ENCODE measurements at places on chromosomes 1 and 21.

GRCh38 chr21:7917729-7918128, 2603.7 kb upstream of the TPTE start:
- no peak for DNase-seq

- DNase-seq = no peak
These were observed 162.5 kb upstream of the B3GALT2 start for GRCh38 chr1:193348769-193349535.

DNA sequence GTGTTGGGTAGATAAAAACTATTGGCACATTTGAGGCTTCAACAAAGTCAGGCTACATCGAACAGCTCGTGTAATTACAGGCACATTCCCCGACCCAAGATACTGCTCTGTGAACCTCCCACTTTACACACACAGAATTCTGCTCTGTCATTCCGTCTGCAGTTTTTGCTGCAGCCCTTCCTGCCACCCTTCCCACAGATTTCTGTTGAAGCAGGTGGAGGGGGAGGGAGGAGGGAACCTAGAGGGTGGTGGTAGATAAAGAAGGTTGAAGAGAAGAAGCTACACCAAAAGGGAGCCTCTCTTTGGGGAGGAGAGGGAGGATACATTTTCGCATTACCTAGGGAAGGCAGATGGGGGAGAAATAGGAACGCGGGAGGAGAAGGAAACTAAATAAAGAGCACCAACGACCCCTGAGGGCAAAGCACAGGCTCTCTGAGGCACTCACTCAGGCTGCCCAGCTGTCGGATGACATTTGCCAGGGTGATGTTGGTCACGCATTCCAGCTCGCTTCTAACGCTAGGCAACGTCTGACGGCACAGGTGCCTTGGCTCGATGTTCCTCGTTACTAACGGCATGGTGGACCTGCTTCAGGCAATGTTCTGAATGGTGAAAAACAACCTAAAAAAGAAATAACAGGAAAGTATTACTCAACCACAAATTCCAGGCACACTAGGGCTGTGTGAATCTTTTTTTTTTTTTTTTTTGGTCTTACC, 36.0 kb downstream of the GPR3 start:
- DNase-seq = no peak

- DNase-seq = no peak
These were observed 51.7 kb downstream of the TLCD4 start for GRCh38 chr1:95168761-95169351.

- no peak for DNase-seq
These were observed 18.8 kb upstream of the TMEM125 start for GRCh38 chr1:43251024-43251423.

DNA sequence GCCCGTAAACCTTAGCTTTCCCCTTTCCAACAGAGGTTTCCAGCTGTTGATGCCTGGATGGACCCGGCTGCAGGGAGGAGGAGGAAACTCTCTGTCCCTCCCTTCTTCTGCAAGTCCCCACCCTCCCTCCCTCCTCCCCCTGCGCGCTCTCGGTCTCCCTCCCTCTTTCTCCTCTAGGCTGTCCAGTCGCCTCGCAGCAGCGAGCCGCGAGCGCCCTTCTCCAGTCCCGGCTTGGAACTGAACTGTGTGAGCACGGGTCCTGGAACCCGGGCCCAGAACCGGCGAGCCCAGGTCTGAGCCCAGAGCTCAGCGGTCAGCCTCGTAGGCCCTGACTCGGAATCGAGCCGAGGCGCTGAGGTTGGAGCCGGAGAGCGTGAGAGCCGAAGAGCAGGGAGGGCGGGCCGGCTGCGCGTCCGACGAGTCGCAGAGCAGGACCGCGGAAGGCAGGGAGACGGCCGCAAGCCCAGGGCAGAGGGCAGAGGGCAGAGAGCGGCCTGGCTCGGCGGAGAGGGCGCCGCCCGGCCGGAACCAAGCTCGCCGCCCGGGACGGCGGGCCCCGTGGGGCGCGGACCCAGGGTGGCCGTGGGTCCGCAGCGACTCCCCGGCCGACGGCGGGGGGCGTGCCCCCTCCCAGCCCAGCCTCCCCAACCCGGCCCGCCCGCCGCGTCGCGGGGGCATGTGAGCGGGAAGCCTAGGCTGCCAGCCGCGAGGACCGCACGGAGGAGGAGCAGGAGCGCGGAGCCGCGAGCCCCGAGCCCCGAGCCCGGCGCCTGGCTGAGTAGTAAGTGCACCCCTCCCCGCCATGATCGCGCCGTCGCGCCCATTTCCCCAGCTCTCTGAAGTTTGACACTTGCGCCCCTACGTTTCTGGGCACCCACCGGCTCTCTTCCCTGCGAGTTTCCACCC, at the start of gene SOX13:
TSS of gene SOX13 (plus strand) at position 185 of the 906 bp plus-strand sequence. CDS start 39,801 bp downstream, outside the sequence.
- DNase-seq = peak; percentile 96

DNA sequence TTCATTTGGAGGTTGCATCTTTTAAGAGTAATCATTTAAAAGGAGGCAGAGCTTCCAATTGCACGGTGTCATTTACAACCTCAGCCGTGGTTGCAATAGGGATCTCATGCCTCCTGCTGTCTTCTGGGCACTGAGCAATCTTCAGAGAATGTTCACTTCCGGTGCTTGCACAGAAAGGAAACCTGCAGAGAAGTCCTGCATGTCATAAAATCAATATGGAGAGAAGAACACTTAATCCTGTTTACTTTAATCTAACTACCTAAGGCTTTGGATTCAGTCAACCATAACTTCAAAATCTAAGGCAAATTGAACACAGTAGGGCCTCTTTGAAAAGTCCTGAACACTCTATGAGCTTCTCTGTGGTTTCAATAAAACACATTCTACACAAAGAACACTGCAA, 11.3 kb upstream of the MAP10 start:
- peak; percentile 79 for DNase-seq

DNA sequence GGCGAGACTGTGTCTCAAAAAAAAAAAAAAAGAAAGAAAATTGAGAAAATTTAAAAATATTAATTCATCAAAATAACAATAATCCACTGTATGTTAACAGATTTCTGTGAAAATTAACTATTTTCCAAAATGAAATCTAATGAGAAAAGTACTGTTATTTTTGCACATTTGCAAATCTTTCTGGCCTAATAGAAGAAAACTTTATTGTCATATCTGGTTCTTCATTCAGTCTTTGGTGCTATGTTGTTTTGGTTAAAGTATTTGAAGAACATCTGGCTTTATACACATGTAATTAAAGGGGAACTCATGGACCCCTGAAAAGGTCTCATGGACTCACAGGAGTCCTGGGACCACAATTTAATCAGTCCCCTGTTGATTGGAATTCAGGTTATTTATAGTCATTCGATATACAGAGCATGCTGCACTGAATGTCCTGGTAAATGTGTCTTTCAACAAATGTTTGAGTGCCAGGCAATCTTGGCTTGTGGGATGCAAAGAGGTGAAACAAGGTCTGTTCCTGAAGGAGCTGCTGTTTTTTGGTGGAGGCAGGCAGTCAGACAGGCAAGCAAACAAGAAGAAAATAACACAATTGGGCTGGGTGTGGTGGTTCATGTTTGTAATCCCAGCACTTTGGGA, 9.0 kb downstream of the AK4 start:
- no peak for DNase-seq

DNA sequence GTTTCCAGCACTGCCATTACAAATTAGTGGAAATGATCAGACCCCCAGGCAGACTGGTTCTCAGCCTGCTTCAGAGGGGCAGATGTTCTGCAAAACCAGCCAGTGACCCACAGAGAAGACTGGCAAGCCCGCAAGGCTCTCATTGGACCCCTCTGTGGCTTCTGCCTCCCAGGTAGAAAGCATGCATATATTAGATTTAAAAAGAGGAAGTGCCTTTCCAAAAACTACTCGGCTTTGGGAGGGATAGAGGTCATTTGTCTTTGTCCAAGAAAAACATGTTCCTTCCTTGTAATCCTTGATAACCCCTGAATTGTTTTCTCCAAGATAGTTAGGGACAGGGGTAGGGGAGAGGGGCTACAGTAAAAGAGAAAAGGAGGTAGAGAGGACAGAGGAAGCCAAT, 11.8 kb downstream of the HIVEP3 start:
- no peak for DNase-seq

- DNase-seq = peak; percentile 60
These were observed 670 bp downstream of the CLSTN1 start for GRCh38 chr1:9822897-9823692.

DNA sequence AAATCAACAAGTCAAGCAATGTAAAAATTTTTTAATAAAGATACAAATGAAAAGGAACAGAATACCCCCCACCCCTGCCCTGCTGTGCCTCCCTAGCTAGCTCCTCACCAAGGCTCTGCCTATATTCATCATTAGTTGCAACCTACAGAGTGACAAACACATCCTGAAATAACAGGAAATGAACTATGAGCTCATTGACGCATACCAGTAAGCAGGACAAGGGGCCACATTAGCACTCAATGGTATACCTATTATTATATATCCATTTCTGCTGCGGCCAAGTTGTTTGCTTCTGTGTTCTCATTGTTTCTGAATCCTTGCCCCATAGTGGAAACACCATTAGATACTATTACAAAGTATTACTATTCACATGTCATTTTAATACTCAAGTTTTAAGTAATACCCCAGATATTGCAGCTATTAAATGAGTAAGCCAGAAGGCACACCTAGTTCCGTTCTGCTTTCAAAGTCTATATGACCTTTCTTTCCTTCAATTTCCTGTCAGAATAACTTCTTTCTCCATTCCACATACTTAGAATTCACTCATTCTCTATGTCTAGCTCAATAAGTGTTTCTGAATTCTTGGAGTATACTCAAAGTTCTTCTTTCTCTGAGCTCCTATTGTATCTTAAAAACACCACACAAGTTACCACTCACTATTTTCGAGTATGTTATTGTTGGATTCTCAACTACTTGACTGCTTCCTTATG, 1214.9 kb downstream of the PLA2G4A start:
- peak; percentile 5 for DNase-seq

DNA sequence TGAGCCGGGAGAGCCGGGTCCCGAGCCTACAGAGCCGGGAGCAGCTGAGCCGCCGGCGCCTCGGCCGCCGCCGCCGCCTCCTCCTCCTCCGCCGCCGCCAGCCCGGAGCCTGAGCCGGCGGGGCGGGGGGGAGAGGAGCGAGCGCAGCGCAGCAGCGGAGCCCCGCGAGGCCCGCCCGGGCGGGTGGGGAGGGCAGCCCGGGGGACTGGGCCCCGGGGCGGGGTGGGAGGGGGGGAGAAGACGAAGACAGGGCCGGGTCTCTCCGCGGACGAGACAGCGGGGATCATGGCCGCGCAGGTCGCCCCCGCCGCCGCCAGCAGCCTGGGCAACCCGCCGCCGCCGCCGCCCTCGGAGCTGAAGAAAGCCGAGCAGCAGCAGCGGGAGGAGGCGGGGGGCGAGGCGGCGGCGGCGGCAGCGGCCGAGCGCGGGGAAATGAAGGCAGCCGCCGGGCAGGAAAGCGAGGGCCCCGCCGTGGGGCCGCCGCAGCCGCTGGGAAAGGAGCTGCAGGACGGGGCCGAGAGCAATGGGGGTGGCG, 371 bp downstream of the ARID1A start:
- peak; percentile 83 for DNase-seq

DNA sequence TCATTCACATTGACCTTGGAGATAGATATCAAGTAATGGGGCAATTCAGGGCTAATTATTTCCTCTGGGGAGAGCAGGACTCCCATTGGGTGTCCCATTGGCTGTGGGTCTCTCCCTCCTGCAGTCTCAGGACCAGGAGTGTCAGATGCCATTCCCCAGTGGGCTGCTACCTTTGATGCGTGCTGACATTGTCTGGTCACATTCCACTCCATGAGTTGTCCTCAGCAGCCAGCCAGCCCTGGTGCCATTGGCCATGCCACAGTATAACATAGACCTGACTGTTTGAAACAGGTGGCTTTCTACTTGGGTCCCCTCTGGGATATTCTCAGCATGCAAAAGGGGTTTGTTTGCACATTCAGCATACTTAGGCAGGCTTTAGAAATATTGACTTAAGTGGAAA, 118.5 kb downstream of the MRPS6 start:
- no peak for DNase-seq

DNA sequence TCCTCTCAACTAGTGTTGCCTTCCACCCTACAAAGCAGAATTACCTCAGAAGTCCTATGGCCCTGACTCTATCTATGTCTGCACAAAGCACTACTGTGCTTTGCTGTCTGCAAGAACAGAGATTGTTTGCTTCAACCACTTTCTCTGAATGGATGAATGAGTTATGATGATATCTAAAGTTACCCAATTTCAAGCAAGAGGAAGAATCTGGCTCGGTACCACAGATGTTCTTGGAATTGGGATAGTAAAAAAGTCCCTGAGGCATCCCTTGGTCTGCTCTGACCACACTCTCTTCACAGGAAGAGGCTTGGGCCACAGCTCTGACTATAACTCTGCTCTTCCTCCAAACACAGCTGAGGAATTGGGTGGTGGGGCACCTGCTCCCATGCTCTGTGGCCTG, 31.2 kb downstream of the MTARC1 start:
- no peak for DNase-seq

DNA sequence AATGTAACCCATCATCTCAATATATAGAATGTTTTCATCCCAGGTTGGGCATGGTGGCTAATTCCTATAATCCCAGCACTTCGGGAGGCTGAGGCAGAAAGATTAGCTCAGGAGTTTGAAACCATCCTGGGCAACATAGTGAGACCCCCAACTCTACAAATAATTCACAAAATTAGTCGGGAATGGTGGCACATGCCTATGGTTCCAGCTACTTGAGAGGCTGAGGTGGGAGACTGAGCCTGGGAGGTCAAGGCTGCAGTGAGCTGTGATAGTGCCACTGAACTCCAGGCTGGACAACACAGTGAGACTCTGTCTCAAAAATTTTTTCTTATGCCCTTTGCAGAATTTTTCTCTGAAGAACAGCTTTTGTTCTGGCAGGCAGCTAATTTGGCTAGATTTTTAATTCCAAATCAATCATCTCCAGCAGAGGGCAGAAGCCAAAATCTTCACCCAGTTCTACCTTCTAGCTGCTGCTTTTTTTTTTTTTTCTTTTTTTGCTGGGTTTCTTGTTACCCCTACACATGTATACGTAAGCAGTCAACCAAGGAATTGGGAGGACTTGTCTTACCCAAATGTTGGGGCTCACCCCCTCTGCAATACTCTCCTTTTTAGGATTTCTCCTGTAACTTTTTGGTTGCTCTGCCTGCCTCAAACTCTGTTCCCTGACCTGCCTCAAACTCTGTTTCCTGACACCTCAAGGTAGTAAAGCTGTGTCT, 2.7 kb upstream of the RAD54L start:
- peak; percentile 68 for DNase-seq

GRCh38 chr1:63624911-63625310, 31.7 kb downstream of the PGM1 start:
- no peak for DNase-seq

DNA sequence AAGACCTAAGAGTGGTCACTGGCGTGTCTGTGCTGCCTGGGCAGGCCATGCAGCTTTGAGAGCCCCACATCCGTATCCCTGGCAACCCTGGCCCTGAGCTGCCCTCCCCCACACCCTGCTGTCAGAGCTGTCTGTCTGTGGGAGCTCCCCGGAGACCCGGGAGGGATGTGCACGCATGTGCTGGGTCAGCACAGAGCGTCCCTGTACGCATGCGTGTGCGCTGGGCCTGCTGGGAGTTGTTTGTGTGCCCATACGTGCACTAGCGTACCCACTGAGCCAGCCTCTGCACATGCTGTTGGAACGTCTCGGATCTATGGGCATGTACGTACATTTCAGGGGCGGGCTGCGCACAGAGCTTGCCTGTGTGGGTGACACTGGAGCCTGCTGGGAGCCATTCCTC, 89.3 kb downstream of the EPHB2 start:
- DNase-seq = no peak

- peak; percentile 20 for DNase-seq
These were observed 8.3 kb downstream of the NT5C1A start for GRCh38 chr1:39663559-39663958.

Measured in DMS53 (cell line).